ENCODE measurements at places on chromosomes 16 and 17. TPM values are rescaled to one million over a fixed set of nuclear protein-coding genes. Genes with fewer than 3 reads are reported as not detected.
A peak's percentile ranks its signal among the peaks of the same experiment; 100 is the strongest.

- no peak for DNase-seq
Measured at GRCh38 chr17:76670020-76670717, 26.6 kb upstream of the ST6GALNAC1 start.

GRCh38 chr16:78127130-78127529, 27.7 kb downstream of the WWOX start:
- no peak for DNase-seq

GRCh38 chr17:43219746-43220380, 8.2 kb downstream of the TMEM106A start:
- DNase-seq: no peak

- no peak for DNase-seq
Measured at GRCh38 chr16:13120091-13120490, 218.7 kb downstream of the SHISA9 start.

The GJC1 gene
- 143 TPM for total RNA-seq

- peak; percentile 52 for DNase-seq
Measured at GRCh38 chr17:42548070-42548837, 4.5 kb upstream of the HSD17B1 start.

The KIF2B gene
- not detected for total RNA-seq

DNA sequence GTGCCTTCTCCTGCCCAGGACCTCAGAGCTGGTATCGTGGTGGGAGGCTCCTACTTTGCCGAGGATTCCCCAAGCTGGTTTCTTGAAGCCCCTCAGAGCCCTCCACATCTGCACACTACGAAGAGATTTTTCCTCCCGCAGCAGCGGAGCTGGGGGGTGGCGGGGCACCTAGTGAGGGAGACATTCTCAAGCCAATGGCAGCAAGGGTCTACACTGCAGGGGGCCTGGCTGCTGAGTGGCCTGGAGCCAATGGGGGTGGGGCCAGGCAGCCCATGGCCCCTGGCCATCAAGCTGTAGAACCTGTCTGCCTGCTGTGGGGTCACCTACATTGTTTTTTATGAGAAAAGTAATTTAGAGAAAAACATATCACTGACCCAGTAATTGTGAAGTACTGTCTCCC, 5.0 kb downstream of the SLC26A11 start:
- DNase-seq: no peak

- no peak for DNase-seq
Measured at GRCh38 chr17:42129109-42129837, 6.7 kb downstream of the HSPB9 start.

The CD19 gene
- total RNA-seq: not detected

- no peak for DNase-seq
Measured at GRCh38 chr16:47477679-47478078, 16.5 kb downstream of the PHKB start.

DNA sequence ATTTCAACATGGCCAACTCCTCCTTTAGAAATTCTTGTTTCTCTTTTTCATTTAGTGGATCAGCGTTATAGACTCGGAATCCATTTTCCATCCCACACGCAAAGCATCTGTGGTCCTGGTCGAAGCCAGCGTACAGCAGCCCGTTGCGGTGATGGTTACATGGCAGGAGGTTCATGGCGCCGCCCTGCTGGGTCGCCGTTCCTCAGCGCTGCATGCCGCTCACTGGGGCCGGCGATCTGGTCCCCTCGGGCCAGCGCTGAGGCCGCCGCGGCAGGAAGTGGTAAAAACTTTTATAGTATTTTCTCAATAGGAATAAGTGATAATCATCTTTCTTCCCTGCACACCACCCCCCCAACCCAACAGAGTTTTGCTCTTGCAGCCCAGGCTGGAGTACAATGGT, 29.9 kb upstream of the RHOT1 start:
- no peak for DNase-seq

The CDH8 gene
- 7.1 TPM for total RNA-seq

The TMEM106A gene
- 5.8 TPM for total RNA-seq

- DNase-seq: no peak
Measured at GRCh38 chr17:83080858-83081683, 1.7 kb downstream of the METRNL start.

DNA sequence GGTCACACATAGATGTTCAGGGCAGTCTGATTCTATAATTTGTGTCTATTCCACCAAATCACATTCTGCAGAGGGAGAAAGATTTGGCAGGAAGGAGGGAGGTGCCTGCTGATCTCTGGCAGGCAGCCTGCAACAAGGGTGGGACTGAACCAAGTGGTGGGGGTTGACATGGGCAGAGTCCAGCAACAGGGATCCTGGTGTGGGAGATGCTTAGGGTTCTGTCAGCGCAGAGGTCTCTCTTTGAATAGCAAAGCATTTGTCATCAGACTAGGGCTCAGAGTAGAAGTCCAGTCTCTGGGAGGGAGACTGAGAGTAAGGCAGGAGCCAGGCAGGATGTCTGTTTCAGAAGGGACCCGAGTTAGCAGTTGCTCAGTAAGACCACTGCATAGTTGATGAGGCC, 94.6 kb downstream of the UTP18 start:
- no peak for DNase-seq

GRCh38 chr17:7486181-7486580, 2.0 kb downstream of the POLR2A start:
- no peak for DNase-seq

- no peak for DNase-seq
Measured at GRCh38 chr17:72683506-72684404, 408.7 kb downstream of the SLC39A11 start.

- DNase-seq: no peak
Measured at GRCh38 chr17:64216338-64217248, 46.5 kb downstream of the TEX2 start.

The ARL17A gene
- 13.7 TPM for total RNA-seq

- no peak for DNase-seq
Measured at GRCh38 chr17:65407017-65407416, 154.4 kb downstream of the AXIN2 start.

DNA sequence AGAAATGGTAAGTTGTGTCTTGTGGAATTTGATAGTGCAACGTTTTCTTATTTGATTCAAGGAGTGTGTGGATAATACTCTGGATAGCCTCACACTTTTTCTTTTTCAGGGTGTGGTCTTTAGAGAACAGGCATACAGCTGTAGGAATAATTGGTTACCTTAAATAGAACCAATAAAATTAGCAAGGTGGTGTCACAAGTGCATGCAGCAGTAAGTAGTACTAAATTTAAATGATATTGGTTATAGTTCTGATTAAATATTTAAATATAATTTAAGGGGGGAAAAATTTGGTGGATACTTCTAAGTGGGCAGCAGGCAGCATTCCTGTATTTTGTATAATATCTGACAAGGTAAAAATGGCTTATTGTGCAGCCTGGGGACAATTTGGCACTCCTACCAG, 3.7 kb downstream of the HAPSTR1 start:
- DNase-seq: no peak

The CCL23 gene
- total RNA-seq: not detected

The CDRT15L2 gene
- total RNA-seq: not detected

DNA sequence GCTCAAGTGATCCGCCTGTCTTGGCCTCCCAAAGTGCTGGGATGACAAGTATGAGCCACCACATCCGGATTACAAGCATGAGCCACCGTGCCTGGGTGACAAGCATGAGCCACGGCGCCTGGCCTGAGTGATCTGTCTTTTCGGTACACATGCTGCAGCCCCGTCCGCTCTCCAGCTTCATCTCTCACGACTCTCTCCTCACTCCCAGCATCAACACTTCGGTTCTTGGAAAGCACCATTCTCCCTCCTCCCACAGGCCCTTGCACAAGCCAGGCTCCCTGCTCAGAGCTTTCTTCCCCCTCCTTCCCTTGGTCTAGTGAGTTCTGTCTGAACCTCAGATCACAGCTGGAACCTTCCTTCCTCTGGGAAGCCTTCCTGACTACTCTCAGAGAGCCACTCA, 6.5 kb upstream of the NCBP3 start:
- DNase-seq: no peak

GRCh38 chr16:17852977-17853702, 382.4 kb upstream of the XYLT1 start:
- no peak for DNase-seq

The LPCAT2 gene
- 7.9 TPM for total RNA-seq

DNA sequence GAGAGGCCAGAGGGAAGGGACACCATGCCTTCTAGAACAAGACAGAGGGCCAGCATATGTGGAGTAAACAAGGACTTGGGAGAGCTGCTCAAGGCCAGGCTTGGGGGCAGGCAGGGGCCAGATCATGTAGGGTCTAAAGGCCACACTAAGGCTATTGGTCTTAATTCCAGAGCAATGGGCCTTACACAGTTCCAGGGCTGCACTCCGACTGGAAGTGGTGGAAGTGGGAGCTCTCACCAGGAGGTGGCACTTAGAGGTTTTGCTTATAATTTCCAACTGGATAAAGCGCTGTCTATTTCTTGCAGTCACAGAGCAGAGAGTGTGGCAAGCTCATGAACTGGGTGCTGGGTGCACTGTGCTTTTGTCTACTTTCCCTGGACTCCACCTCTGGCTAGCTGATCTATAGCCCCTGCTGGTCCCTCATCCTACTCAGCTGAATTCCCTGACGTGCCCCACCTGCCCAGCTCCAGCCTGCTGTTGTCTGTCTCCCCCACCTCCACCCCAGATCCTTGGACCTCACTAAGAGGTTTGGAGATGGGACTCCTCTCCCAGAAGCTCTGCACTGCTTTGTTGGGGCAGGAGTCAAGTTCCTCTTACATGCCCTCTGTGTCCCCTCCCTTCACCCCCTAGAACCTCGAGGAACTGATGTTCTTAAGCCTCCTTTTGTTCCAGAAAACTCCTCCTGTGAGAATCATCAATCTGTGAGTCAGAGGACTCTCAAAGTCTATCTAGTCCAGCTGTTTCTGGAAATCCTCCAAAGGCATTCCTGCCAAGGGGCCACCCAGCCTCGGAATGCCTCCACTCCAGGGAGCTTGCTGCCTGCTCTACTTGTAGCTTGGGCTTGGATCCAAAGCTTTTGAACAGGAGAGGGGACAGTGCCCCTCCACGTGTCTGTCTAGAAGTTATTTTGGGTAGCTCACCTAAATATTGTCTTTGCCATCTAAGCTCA, 48.1 kb upstream of the KSR1 start:
- no peak for DNase-seq

- DNase-seq: no peak
Measured at GRCh38 chr16:61681673-61682072, 354.6 kb downstream of the CDH8 start.

DNA sequence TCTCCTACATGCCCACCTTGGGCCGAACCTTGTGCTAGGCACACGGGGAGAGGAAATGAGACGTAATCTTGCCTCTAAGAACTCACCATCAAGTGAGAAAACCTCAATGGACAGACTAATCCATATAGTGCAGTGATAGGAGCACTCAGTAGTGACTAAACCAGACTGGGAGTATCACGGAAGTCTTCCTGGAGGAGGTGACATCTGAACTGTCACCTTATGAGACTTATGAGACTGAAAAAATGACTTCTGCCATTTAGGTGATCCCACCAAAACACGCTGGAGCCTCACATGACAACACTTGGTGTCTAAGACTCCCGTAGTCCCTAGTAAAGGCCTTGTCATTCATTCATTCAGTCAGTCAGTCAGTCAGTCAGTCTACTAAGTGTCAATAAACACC, 27.3 kb upstream of the MRTFB start:
- DNase-seq: no peak

GRCh38 chr16:25038239-25038954, 23.2 kb upstream of the ARHGAP17 start:
- DNase-seq: no peak

DNA sequence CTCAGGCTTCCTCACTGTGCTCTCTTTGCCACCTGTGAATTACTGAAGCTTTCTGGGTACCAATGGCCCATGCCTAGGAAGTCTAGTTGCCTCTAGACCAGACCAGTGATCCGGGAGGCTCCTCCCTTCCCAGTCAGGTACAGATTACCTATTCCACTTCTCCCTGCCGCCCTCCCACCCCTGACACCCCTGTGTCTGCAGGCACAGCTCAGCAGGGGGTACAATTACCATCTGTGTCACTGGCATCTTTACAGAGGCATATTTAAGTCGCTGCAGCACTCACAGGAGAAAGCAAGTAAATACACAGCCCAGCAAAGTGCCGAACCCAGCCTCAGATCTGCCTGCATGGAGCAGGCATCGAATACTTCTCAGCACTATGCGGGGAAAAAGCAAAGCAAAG, 5.3 kb upstream of the WSCD1 start:
- DNase-seq: no peak

The TLCD3A gene
- total RNA-seq: 22.5 TPM

DNA sequence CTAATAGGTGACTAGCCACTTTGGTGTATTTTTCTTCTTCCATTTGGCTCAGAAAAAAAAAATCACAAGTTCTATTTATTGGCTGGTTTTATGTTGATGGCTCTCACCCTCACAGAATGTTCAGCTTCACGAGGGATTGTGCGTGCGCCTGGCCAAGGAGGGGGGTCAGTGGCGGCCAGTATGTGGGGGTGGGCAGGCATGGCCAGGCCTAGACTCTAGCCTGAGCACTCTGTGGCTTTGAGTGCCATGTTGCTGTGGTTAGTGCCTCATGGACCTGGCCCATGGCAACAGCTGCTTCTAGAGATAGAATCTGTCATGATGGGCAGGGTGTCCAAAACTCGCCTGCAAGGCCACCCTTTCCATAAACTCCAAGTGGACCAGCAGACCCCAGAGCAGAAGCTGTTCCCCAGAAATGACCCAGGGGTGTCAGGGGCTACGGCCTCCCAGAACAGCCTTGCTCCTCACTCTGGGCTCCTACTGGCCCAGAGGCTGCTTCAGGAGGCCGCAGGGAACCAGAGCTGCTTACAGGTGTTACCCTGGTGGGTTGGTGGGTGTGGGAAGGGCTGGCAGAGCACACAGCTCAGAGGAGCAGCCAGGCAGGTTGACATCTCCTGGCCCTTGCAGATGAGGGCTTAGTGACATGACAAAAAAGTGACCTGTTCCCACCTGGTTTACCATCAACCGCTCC, 124.9 kb downstream of the SOCS1 start:
- no peak for DNase-seq

DNA sequence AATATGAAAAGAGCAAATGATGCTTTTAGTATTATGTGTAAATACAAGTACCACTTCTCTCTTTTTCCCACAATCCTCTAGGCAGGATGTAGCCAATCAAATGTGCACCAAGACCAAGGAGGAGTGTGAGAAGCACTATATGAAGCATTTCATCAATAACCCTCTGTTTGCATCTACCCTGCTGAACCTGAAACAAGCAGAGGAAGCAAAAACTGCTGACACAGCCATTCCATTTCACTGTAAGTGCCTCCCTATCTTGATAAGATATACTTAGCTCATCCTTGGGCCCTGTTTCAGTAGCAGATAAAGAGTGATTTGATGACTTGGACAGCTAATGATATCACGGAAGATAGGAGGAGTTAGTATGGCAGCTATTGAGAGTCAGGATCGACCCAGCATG, 33.7 kb downstream of the TADA2A start:
- DNase-seq: no peak

DNA sequence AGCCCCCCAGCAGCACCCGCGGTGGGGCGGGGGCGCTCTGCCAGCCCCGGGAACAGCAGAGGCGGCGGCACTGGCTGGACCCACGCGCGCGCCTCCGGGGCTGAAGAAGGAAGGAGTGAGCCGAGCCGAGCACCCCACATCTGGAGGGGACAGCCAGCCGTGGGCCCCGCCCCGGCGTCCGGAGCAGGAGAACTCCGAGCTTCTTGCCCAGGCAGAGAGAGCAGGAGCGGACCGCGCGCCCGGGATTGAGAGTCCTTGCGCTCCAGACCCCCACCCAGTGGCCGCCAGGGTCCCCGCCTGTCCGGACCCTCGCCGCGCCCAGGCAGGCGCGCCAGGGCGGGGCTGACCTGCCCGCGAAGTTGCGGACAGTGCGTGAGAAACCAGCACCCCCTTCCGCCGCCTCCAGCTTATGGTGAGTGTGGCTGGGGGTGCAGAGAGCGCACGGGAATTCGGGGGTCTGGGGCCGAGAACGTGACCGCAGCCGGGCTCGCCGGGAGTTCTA, 921.9 kb upstream of the EEF2KMT start:
- peak; percentile 4 for DNase-seq
